ENCODE measurements at places on chromosomes 6 and 20.
A peak's percentile ranks its signal among the peaks of the same experiment; 100 is the strongest.

GRCh38 chr6:24987446-24988115 lies 51.8 kb upstream of the RIPOR2 start:
- DNase-seq: no peak

GRCh38 chr6:168877821-168878282 lies 375.8 kb downstream of the THBS2 start:
- DNase-seq: peak; percentile 70

DNA sequence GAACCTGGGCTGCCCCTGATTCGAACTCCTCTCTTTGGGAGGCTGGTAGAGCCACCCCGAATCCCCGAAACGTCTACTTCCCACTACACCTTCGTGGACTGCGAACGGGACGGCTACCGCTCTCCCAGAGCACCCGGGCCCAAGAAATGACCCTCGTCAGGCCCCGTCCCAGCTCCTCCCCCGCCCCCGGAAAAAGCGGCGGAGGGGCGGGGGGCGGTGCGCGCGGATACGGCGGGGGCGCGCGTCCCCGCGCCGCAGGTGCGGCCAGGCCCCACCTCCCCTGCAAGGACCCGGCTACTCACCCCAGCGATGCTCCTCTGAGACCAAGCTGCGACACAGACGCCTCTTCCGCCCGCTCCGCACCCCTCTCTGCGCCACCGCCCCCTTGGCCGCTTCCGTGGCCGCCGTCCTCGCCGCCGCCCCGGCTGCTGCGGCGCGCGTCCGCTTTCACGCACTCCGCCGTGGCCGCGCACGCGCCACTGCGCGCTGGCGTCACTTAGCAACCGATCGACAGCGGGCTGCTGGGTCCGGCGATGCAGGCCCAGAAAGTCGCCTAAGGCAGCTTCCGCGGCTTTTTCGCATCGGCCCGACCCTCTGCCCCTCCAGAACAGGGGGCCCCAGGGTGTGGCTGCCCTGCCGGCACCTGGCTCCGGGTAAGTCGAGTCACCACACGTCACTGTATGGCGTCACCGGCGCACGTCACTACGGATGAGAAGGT lies at the start of gene BTBD9:
Gene BTBD9, minus strand, starts transcription at position 432 of the 718 bp plus-strand sequence.
- peak; percentile 85 for DNase-seq

DNA sequence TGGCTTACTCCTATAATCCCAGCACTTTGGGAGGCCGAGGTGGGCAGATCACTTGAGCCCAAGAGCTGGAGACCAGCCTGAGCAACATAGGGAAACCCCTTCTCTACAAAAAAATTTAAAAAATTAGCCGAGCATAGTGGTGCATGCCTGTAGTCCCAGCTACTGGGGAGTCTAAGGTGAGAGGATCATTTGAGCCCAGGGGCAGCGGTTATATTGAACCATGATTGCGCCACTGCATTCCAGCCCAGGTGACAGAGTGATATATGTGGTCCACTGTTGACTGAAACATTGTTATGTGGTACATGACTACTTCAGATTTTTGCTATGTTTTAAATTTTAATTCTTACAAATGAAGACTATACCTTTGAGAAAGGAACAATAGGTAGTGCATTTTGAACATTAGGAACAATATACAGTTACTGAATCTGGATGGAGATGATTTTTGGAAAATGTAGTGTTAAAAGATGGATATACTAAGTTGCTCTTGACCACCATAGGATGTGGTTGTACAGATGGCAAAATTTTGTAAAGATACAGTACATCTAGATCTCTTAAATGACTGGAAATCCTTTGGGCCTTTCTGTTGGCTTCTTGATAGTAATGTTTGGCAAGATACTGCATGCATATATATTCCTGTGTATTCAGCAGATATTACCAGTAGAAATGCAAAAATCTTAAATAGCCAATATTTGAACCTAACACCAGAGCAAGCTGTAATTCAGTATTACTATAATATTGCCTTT lies 35.9 kb downstream of the MAPK14 start:
- DNase-seq: no peak

Data from transverse colon (tissue), 4 donors.